Caco-2 (cell line): ENCODE measurements at places on chromosomes 1 and 21. TPM values are rescaled to one million over a fixed set of nuclear protein-coding genes. Genes with fewer than 3 reads are reported as not detected.

- no peaks in the 10 kb centered on the region for H3K27me3 ChIP-seq
- no peak overlapping the region for H3K4me3 ChIP-seq
- H3K4me1 ChIP-seq, result no peaks in the 10 kb centered on the region
- H3K36me3 ChIP-seq, result no peaks in the 10 kb centered on the region
Observed at GRCh38 chr1:53502641-53503432, 43.6 kb downstream of the DMRTB1 start.

DNA sequence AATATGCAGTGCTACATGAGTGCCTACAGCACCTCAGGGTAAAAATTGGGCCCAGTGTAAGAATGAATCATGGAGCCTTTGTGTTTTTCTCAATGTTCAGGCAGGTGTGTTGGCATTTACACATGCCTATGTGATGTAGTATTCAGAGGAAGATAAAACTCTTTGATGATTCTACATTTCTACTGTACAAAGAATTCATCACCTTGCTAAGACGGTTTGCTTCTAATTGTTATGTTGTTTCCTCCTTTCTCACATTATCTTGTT lies 867.3 kb downstream of the TTLL7 start:
- H3K4me3 ChIP-seq, result no peak overlapping the region
- no peaks in the 10 kb centered on the region for H3K27me3 ChIP-seq
- DNase-seq, result no peak
- no peaks in the 10 kb centered on the region for H3K36me3 ChIP-seq
- H3K27ac ChIP-seq, result no peak overlapping the region

DNA sequence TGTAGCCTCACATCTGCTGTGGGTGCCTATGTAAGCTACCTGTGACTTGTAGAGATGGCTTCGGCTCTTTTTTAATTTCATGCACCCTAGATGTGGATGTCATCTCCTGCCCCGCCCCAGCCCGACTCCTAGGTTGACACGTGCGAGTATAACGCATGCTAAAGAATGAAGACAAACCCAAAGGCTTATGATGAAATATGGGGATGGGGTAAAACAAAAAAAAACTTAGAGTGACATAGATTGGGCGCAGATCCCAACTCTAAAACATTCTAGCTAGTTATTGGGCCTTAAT lies 613 bp upstream of the ERO1B start:
- no peak overlapping the region for H3K27ac ChIP-seq
- peaks cover 1% of the 10 kb centered on the region; the same call in 1 of the 2 replicates for H3K27me3 ChIP-seq
- DNase-seq, result no peak

DNA sequence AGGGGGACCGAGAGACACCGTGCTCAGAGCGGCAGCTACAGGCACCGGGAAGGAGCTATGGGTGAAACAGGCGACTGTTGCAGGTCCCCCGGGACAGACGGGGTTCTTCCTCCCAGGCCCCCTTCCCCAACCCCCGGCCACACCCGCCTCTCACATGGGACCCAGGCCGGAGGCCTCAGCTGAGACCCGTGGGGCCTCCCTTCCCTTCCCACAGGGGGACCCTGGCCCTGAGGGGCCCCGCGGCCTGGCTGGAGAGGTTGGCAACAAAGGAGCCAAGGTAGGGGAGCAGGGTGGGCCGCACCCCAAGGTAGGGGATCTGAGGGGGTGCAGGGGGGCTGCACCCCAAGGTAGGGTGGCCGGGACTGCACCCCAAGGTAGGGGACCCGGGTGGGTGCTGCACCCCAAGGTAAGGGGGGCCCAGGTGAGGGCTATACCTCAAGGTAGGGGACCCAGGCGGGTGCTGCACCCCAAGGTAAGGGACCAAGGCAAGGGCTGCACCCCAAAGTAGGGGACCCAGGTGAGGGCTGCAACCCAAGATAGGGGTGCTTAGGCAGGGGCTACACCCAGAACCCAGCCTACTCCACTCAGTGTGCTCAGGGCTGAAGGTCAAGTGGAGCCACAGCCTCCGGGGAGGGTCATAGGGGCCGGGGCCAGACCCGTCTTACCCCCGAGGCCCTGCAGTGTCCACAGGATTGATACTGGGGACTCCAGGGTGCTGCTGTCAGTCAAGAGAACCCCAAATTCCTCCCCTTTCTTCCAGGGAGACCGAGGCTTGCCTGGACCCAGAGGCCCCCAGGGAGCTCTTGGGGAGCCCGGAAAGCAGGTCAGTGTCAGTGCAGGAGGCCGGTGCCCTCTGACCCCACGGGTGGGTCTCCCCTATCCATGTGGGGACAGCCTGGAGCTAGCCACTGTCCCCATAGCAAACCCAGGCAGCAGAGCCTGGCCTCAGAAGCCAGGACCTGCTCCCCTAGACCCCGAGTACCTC lies 22.7 kb downstream of the COL6A2 start:
- H3K27me3 ChIP-seq, result no peaks in the 10 kb centered on the region
- no peak overlapping the region for H3K4me3 ChIP-seq
- no peak overlapping the region for H3K27ac ChIP-seq
- no peaks in the 10 kb centered on the region for H3K4me1 ChIP-seq
- no peaks in the 10 kb centered on the region for H3K36me3 ChIP-seq

Gene ZNF670
- total RNA-seq, result 5.8 and 6.0 TPM in 2 replicates

Gene CAPN9
- 0.28 and 0.39 TPM in 2 replicates for total RNA-seq

Gene CCSAP
- total RNA-seq, result 11.3 and 11.5 TPM in 2 replicates

Gene PRAMEF20
- not detected in 2 replicates for total RNA-seq
